Hematopoietic multipotent progenitor cell treated with erythropoietin and hydrocortisone succinate and interleukin-3 and kit ligand, for 8 days (in vitro differentiated cells): ENCODE measurements at places on chromosomes 16 and 17.

- DNase-seq = peak; percentile 86
Observed at GRCh38 chr17:1365445-1366039, 34.5 kb downstream of the YWHAE start.

GRCh38 chr16:76343769-76344168, 66.6 kb downstream of the CNTNAP4 start:
- DNase-seq = no peak

GRCh38 chr16:69711115-69711740, 15.1 kb downstream of the NQO1 start:
- DNase-seq = no peak

GRCh38 chr16:13231365-13231764, 330.0 kb downstream of the SHISA9 start:
- no peak for DNase-seq

DNA sequence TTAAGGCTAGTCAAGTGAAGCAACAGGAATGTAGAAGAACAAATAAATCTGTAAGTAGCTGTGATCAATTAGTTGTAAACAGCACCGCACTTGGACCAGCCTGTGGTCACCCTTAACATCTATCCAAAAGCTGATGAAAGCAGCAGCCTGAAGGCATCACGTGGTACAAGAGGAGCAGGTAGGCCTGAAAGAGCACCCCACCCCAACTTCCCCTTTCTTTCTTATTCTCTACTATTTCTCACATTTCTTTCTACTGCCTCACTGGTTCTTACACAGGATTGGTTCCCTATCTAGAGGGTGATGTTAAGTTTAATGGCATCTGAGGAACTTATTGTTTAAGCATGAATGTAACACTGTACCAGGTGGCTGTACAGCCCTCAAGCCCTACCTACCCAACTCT, 42.6 kb upstream of the CLEC18B start:
- no peak for DNase-seq

DNA sequence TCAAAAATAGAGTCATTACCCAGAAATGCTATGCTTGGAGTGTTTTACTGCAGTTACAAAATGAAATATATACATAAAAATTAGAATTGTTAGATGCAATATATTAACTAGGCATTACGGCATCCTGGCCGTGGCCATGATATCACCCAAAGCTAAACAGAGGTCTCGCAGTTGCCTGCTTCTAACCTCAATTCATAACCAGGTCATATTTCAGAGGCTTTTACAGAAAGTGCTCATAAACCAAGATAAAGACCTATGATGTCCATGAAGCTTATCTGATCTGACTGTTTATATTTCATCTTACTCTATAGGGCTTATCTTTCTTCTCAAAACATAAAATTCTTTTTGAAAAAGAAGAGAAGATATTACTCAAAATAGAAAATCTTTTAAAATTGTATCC, 664.5 kb upstream of the SALL1 start:
- DNase-seq = no peak

DNA sequence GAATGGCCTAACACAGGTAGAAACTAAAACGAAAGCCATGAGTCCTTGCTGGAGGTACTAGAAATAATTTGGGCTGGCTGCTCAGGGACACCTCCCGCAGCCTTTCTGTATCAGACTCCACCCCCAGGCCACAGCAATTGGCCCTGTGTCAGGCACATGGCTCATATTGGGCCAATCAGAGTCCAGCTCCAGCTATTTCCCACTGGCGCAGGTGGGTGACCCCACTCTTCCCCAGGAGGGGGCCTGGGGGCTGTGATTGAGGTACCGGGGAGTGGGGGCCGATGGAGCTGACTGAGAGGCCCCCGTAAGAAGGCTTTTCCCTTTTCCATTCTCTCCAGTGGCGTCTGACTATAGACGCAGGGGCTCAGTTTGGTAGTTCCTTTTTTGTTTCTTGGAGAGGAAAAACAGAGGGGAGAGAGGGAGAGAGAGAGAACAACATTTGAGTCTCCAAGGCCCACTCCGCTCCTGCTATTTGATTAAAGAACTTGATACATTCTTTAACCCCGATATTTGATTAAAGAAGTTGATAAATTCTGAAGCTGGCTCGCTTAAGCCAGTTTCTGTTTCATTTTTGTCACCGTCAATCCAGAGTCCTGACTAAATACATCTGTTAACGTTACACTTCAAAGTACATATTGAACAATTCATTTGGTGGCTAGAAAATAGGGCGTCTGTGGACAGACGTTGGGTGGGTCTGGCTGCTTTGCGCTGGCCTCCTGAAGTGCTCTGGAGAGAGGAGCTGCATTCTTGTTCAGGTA, 26.3 kb downstream of the FOXL1 start:
- no peak for DNase-seq

GRCh38 chr16:167122-167690, 1.4 kb downstream of the HBM start:
- no peak for DNase-seq

DNA sequence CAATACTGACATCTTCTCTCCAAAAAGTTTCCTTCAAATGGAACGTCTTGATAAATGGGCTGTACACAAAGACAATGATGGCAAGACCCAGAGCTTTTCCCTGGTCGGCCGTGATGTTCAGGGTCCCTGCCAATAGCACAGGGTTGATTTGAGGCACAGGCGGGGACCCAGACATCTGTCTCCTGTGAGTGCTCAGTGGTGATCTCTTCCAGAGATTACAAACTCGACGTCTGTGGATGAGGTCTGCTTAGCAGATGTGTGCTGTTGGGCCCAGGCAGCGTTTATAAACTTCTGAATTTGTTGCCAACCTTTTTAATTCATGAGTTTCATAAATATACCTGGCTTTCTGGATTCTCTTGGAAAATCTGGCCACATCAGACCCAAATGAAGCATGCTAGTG, 14.9 kb downstream of the CPPED1 start:
- DNase-seq = no peak

DNA sequence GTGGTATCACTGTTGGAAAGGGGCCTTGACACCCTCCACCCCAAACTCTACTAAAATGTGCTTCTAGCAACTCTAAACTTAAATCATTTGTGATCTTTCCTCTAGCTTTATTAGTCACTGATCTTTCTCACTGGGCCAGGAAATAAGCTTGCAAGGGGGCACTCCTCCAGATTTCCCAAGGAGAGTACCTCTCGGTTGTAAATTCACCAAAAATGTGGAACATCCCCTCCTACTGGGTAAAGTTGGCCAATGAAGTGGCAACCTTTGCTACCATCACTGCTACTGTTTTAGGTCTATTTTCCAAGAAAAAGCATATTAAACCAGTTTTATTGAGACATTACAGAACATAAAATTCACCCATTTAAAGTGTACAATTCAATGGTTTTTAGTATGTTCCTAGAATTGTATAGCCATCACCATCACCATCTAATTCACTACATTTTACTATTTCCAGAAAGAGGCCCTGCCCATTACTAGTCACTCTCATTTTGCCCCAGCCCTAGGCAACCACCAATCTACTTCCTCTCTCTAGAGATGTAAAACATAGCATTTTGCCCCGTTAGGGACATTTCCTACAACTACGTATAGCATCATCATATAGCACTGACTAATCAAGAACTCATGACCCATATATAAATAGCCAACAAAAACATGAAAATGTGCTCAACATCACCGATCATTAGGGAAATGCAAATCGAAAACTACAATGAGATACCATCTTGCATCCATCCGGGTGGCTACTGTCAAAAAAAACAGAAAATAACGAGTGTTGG, 44.6 kb upstream of the ADCY9 start:
- DNase-seq = no peak

DNA sequence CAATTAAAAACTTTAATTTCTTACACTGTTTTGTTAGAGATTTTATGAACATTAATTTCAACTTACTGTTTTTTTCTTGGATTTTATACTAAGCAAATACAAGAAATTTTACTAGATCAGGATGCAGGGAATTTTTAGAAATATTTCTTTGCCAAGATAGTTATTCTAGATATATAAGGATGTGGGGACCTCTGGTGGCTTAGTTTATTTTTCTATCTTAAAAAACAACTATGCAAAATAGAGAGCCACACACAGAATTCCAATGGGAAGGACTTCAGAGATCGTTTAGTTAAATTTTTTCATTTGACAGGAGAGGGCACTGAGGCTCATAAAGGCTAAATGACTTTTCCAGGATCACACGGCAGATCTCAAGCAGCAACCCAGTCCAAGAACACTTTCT, 23.0 kb upstream of the CAPNS2 start:
- DNase-seq = peak; percentile 29

DNA sequence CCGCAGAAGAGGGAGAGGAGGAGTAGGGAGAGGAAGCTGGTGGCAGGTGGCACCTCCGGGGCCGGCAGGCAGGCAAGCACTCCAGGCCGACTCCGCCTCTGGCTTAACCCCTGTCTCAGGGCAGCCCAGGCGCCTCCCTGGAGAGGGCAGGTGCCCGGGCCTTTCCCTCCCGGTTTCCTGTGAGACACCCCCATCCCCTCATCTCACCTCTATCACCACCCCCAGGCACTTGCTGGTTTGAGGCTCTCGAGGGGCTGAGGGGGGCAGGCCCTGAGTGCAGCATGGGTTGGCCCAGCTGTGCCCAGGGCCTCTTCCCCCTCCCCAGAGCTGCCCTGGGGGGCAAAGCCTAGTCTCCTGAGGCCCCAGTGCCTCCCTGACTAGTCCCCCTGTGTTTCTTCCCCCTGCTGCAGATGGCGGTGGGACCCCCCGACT, 6.0 kb downstream of the DOC2A start:
- DNase-seq = no peak

DNA sequence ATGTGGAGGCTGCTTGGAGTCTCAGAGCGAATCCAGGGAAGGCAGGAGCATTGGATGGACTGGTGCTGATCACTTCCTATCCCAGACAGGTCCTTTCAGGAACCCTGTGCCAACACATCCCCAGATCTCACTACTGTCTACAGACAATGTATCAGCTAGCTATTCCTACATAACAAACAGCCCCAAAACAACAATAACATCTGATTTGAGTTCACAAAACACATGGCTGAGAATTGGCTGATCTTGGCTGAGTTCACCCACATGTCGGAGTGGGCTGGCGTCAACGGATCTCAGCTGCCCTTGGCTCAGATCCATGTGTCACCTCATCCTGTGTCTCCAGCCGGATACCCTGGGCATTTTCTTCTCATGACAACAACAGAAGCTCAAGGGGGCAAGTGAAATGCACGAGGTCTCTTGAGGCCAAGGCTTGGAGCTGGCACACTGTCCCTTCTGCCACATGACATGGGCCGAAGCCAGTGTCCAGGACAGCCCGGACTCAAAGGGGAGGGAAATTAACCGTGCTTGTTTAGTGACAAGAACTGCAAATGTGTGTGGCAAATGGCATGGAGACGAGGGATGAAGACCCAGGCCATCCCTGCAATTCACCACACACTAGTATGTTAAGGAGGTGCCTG, 18.7 kb downstream of the SNX20 start:
- DNase-seq = no peak

- no peak for DNase-seq
Observed at GRCh38 chr16:27308792-27309191, 5.0 kb upstream of the IL4R start.

DNA sequence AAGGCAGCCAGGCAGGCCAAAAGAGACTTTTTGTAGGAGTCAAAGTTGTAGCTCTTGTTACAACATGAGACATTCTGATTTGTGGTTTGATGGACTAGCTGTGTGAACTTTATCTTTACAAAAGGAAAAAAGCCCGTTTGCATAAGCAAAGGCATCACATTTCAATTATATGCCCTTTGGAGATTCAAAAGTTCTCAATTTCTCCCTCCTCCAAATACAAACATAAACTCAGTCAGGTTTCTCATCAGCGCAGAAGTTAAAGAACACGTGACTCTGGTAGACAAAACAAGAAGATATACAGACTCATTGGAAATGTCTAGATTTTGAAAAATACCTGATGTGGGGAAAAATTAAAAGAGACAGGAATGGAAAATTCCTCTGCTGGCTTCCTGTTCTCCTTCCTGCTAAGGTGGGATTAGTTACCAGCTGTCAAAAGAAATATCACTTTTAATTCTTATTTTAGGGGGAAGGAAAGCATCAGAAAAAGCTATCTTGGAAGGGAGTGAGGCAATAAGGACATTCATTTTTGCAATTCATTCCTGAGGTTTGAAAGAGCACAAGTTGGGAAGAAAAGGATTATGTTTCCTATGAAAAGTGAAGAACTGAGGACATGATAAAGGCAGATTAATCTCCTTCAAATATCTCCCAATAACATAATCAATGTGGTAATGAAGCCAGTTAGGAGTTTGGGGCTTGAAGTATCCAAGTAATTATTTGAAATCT, 4.6 kb upstream of the KCNJ16 start:
- no peak for DNase-seq

DNA sequence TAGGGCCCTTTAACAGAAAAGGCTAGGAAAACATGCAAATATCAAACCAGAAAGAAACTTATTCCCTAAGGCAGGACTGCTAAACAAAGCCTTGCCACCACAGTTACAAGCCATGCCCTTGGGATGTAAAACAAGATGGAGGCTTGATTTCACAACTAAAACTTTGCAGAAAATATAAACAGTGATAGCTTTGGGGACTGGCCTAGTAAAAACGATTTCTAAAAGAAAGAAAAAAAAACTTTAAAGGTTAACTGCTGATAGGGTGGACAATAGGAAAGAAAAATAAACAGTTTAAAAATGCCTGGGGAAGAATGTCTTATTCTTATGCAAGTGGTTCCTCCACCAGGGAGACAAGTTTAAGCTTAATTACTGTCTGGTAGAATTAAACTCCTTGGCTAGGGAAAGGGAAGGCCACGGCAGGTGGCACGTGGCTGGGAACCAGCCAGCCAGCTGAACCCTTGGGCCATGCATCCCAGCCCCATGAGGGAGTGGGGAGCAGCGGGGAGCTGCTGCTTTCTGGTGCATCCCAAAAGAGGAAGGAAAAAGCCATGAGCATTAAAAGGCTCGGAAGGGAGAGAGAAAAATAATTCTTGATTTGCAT, 10.7 kb upstream of the TMC5 start:
- no peak for DNase-seq

GRCh38 chr17:4998732-4999429, 1.1 kb downstream of the KIF1C start:
- no peak for DNase-seq

GRCh38 chr17:71667661-71668060, 453.2 kb upstream of the SOX9 start:
- DNase-seq = no peak

DNA sequence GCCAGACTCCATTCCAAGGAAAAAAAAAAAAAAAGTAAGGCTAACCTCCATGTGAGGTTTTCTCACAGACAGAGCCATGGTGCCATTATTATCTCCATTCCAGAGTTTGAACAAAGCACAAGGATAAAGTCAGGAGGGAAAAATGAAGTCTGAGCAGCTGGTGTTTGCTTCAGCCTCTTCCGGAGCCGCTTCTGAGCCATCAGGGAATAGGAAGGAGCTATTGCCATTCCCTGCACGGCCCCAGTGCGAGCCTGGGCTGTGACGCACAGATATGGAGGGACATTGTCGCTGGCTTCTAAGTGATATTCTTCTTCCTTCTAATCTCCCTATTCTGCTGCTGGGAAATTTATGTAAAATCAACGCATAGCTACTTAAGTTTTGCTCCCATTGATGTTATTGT, 69.5 kb upstream of the PIRT start:
- DNase-seq = no peak

GRCh38 chr16:22217890-22218730, 12.0 kb downstream of the EEF2K start:
- DNase-seq = peak; percentile 82
